ENCODE measurements at places on chromosomes 3 and 15.

- peak; percentile 95 for DNase-seq
These were observed 50.1 kb downstream of the NR1I2 start for GRCh38 chr3:119831941-119832371.

DNA sequence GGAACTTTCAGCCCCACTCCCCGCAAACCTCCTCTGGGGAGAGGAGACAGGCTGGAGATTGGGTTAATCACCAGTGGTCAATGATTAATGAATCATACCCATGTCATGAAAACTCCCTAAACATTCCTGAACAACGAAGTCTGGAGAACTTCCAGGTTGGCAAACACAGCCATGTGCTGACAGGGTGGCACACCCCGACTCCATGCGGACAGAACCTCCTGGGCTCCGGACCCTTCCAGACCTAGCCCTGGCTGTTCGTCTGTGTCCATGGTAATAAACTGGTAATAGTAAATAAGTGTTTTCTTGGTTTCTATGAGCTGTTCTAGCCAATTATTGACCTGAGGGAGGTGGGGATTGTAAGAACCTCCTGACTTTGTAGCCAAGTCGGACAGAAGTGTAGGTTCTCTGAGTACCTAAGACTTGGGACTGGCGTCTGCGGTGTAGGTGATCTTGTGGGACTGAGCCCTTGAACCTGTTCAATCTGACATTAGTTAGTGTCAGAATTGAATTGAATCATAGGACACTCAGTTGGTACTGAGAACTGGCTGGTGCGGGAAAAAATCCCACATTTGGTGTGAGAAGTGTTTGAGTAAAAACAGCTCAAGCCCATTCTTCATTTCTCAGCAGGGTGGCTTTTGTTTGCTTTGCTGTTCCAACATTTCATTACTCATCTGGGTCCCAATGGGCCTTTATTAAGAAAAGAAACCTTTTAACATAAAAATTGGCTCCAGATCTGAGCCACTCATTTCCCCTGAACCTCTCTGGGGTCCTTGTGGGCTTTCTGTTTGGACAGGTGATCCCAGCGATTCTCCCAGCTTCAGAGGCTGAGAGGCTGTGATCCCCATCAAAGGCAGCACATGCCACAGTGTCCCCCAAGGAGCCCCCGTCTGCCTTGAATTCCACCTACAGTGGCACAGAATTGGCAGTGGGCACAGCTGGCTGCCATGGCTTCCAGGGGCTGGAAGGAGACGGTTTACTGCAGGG lies 151.0 kb downstream of the TJP1 start:
- peak; percentile 97 for DNase-seq

DNA sequence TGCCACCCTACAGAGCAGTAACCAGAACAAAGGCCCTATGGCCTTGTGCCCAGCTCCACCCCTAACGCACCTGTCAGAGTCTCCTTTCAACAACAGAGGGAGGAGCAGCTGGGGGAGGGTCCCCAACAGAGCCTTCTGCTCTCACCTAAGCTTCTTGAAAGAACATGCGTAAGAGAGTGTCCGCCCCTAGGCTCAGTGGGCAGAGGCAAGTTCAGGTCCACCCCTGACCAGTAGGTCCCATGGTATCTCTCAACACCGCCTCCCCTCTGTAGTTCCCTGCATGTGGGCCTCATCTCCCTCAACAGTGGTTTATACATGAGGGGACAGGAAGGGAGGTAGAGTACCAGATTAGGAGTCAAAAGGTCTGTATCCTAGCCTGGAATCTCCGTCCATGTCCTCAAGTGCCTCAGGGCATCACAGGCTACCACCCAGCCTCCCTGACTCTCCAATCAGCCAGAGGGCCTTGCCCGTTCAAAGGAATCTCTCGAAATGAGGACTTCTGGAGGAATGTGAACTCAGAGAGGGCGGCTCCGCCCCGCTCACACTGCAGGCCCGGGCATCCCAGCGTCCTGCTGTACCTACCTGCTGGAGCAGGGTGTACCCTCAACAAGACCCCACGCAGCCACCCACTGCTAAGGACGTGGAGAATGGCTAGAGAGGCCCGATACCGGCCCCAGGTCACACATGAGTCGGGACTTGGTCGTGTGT lies 680 bp downstream of the POC1A start:
- peak; percentile 60 for DNase-seq

GRCh38 chr3:181718369-181718768 lies 6.6 kb downstream of the SOX2 start:
- no peak for DNase-seq

DNA sequence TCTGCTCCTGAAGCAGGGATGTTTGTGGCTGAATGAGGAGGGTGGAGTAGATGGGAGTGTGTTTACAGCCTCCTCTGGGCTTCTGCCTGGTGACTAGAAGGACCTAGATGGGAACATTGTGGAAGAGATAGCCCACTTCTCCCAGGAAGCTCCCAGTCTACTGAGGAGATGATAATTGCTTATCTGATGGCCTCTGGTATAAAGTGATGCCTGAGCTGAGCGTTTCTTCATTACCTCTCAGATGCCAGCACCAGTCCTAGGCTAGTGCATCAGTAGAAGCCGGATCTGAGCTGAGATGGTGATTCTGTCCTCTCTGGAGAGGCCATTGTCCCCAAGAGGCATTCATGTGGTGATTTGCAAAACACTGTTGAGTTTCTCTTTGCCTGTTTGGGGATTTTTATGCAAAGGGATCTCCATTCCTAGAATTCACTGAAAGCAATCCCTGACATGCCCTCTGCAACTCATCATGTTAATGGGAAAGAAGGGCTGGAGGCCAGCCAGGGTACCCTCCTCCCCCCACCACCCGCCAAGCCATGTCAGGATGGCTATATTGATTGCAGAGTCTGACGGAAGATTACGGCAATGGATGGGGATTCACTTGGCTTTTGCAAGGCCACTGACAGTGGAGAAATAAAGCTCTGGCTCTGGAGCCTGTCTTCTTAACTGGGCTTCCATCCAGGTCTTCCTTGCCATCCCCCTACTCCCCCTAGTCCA lies 166.4 kb upstream of the ROPN1 start:
- DNase-seq = no peak

DNA sequence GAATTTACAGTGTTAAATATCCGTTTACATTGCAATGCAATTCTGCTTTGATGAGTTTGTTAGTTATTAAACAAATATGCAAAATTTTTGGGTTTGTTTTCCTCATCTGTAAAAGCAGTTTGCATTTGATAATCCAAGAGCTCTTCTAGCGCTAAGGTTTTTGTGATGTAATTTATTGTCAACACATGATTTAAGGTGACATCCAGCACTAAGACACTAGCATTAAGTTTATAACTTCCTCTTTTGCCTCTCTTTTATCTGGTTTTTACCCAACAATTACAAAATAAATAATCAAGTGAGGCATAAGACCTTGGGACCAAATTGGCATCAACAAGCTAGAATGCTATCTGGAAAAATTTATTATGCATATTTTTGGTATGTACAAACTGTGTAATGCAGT lies 969 bp upstream of the DNAJC19 start:
- DNase-seq = no peak

DNA sequence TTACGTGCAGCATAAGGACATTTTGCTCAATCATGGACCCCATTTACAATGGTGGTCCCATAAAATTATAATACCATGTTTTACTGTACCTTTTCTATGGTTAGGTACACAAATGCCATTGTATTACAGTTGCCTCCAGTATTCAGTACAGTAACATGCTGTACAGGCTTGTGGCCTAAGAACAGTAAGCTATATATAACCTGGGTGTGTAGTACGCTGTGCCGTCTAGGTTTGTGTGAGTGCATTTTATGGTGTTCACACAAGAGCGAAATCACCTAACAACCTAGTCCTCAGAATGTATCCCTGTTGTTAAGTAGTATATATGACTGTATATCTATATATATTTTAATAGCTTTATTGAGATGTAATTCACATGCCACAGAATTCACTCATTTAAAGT lies 12.5 kb downstream of the ASB7 start:
- no peak for DNase-seq

- DNase-seq = no peak
These were observed 203.3 kb downstream of the RORA start for GRCh38 chr15:61025781-61026180.

DNA sequence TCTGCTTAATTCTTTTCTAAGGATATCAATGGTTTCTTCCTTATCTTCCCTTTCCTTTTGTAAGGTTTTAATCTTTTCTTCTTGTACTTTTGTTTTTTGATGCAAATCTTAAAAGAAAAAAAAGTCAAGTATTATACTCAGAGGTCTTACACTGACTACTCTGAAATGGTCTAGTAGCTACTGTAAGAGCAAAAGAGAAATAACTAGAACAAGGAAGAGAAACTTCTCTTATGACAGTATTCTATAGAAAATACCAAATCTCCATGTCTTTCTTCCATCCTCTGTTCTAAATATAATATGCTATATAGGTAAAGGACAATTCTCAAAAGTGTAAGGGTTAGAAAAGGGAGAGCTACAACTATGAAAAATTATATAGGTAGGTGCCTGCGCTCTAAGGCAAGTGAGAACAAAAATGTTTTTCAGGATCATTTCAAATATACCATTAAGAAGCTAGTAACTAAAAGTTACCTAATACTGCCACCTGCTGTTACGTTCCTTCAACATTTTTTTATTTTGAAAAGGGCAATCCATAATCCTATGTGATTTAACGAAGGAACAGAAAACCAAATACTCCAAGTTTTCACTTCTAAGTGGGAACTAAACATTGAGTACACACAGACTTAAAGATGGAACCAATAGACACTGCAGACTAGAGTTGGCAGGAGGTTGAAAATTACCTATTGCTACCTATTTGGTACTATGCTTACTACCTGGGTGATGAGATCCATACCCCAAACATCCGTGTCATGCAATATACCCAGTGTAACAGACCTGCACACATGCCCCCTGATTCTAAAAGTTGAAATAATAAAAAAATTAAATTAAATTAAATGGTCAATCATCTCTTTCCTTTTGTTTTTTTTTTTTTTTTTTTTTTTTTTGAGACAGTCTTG lies 36.7 kb downstream of the CIP2A start:
- peak; percentile 48 for DNase-seq

GRCh38 chr3:134832585-134832984 lies 37.5 kb downstream of the EPHB1 start:
- DNase-seq = no peak

DNA sequence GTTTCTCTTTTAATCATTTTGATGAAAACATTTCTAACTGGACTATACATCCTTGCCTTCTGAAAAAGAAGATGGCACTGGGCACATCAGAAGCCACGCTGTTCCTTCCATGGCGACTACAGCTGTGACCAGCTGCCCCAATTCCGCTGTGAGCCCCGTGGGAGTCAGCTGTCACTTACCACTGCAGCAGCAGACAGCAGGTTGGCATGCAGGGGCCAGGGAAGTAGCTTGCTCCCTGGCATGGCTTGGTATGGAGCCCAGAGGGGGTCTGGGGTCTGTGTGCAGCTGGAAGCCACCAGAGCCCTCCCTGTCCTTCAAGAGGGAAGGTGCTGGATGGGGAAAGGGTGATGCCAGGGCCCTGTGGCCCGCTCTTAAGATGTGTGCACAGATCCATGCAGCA lies 4.5 kb upstream of the ZXDC start:
- no peak for DNase-seq

DNA sequence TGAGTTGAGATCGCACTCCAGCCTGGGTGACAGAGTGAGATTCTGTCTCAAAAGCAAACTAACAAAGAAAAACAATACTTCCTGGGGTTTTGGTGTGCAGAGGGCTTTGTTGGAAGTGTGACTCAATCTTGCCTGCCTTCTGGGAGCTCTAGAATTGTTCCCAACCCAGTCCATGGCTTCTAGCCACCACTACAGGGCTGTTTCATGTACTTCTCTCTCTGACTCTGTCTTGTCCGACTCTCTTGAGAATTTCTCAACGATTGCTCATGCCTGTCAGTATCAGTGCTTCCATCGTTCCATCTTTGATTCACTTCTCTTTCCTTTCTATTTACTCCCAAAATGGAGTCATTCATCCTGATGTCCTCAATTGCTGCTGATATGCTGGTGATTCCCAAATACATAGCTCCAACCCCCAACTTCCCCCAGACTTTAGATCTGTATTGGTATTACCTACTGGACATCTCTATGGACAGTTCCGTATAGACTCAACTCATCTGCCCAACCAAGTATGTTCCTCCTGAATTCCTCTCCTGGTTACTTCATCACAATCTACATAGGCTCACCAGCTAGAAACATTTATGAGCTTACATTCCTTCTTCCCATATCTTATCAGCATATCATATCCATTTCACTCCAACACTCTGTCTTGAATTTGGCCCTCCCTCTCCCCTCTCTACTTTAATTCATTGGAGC lies 1.8 kb upstream of the AP2M1 start:
- DNase-seq = peak; percentile 87

- DNase-seq = no peak
These were observed 26.2 kb downstream of the SLC12A8 start for GRCh38 chr3:125186261-125186787.

DNA sequence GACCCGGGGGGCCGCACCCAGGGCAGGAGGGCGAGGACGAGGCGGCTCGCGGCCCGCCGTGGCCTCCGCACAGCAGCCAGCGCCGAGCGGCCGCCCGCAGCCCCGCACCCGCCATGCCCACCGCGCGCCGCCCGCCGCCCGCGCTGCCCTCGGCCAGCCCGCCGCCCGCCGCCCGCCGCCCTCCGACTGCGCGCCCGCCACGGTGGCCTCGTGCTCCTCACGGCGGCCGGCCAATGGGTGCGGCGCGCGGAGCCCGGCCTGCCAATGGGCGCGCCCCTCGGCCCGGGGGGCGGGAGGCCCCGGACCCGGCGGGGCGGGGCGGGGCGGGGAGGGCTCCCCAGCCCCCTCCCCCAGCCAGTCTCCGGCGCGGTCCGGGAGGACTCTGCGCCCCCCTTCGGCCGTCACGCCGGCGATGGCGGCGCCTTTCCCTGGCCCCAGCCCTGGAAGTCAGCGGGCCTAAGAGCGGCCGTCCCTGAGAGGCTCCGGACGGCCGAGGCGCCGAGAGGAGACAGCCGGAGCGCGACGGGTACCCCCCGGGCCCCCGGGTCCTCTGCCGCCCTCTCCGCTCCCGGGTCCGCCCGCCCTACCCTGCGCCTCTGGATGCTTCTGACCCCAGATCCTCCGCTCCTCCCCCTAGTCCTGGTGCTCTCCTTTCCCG lies at the start of gene NT5DC2:
TSS of gene NT5DC2 (minus strand) at position 235 of the 658 bp plus-strand sequence. CDS start at position 115, 120 bp downstream.
- DNase-seq = peak; percentile 62

DNA sequence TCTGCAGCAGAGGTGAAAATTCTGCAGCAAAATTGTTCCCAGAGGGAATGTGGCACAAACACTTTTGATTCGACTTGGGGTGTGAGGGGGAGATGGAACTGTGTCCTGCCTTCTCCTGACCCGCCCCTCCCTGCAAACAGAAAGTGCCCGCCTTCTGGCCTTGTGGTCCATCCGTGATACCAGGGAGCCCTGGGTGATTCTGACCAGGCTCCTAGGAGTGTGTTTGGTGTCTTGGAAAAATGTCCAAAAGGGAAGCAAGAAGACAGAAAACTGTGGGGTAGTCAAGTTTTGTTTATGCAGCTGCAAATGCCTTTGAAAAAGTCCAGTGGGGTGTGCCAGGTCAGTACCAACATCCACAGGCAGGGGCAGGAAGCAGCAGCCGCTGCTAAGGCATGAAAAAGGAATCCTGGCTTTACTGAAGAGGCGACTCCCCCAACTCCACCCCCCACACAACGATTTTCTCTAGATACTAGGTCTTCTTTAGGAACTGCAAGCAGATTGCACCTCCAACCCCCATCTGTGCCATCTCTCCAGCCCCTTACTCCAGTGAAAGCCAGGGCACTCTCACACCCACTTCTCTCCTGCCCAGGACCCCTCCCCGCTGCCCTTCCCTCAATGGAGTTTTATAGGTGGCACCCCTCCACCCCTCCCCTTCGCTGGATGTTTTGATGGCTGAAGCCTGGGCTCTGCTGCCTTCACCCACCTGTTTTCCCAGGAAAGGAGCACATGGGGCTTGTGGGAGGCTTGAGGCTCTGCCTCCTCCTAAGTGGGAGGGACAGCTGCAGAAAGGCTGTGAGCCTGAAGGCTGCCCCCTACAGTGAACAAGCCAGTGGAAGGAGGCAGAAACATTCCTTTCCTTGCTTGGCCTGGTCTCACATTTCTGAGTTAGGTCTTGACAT lies 82.4 kb upstream of the HERC1 start:
- peak; percentile 47 for DNase-seq
